ENCODE measurements at places on chromosomes 11 and 22.
A peak's percentile ranks its signal among the peaks of the same experiment; 100 is the strongest.

DNA sequence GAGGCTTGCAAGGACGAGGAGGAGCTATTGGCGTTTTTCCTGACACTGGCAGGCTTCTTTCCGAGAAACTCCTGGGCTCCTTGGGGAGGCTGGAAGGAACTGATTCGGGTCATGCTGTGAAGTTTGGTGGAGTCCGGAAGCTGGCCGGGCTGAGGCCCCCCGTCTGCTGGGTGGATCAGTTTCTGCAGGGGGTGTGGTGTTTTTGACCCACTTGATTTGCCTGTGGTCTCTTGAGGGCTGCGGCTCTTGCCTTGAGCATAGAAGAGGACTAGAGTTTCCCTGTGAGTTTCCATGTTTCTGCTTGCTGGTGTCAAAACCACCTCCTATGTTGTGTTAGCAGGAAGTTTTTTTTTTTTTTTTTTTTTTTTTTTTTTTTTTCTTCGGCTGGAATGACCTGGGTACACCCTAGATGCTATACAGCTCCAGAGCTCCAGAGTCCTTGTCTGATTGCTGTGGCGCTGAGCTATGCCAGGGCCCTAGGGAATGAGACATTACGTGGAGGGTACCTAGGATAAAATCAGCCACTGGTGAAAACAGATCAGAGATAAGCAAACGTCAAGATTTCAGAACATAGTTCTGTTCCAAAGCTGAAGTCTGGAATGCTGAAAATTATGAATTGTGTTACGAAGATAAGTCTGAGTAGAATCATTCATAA is 728 bp downstream of the TBC1D22A start:
- no peak for DNase-seq

- DNase-seq = no peak
These were observed 11.8 kb downstream of the SCYL1 start for GRCh38 chr11:65536412-65537295.

GRCh38 chr11:130721023-130721681 is 195.1 kb downstream of the SNX19 start:
- no peak for DNase-seq

GRCh38 chr22:26552466-26552865 is 37.5 kb downstream of the TPST2 start:
- DNase-seq = no peak

- DNase-seq = no peak
These were observed 7.0 kb upstream of the CASP12 start for GRCh38 chr11:104905271-104905670.

- DNase-seq = no peak
These were observed 19.7 kb upstream of the GLYATL1 start for GRCh38 chr11:58919561-58919960.

- no peak for DNase-seq
These were observed 226.4 kb downstream of the ADAMTS15 start for GRCh38 chr11:130674686-130675308.

DNA sequence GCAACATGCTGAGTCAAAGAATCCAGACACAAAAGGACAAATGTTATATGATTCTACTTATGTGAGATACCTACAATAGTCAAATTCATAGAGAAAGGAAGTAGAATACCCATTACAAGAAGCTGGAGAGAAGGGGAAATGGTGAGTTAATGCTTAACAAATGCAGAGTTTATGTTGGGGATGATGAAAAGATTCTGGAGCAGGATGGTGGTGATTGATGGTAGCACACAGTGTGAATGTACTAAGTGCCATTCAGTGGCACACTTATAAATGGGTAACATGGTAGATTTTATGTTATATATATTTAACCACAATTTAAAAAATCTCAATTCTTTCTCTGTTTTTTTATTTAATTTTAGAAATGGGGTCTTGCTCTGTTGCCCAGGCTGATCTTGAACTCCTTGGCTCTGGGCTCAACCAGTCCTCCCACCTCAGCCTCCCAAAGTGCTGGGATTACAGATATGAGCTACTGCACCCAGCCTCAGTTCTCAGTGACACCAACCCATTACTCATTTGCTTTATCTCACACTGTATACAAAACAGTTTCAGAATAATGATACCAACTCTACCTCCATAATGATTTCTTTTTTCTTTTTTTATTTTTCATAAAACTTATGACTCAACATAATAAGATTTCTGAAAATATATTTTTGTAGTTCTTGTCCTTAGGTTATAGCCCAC is 9.6 kb upstream of the RELA start:
- DNase-seq = no peak

GRCh38 chr22:16917144-16918003 is 90.6 kb downstream of the GAB4 start:
- peak; percentile 61 for DNase-seq

- DNase-seq = no peak
These were observed 1.3 kb upstream of the KMT5B start for GRCh38 chr11:68214173-68215086.

GRCh38 chr11:69387409-69387885 is 93.5 kb downstream of the MYEOV start:
- DNase-seq = no peak

Data from NT2/D1 (cell line).